LHCN-M2 (cell line): ENCODE measurements at places on chromosomes 2 and 18.

DNA sequence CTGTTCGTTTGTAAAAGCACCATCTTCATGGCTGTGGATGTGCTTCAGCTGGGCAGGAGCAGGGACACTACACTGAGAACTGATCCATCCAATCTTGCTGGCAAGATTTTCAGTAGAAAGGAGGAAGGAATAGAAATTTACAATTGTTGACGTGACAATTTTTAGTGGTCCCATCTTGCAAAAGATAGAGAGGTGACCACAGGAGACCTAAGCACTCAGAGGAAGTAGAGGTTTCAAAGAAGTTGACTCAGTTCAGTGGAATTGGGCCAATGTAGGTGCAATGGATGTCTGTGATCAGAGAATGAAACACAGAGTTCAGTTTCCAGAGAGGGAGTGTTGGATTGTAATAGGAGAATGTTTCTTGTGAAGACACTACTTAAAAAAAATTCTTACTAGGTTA is 1.4 kb downstream of the UGT1A5 start:
- DNase-seq: no peak

- DNase-seq: no peak
Measured at GRCh38 chr2:158130832-158131473, 29.3 kb downstream of the UPP2 start.

GRCh38 chr2:68909793-68910674 is 38.8 kb upstream of the BMP10 start:
- peak; percentile 55 for DNase-seq

GRCh38 chr2:129923265-129924091 is 56.0 kb upstream of the RAB6C start:
- peak; percentile 0 for DNase-seq

- DNase-seq: peak; percentile 31
Measured at GRCh38 chr2:44351676-44352075, 9.6 kb downstream of the PREPL start.

- DNase-seq: peak; percentile 25
Measured at GRCh38 chr2:10404324-10405143, 43.6 kb downstream of the ODC1 start.

DNA sequence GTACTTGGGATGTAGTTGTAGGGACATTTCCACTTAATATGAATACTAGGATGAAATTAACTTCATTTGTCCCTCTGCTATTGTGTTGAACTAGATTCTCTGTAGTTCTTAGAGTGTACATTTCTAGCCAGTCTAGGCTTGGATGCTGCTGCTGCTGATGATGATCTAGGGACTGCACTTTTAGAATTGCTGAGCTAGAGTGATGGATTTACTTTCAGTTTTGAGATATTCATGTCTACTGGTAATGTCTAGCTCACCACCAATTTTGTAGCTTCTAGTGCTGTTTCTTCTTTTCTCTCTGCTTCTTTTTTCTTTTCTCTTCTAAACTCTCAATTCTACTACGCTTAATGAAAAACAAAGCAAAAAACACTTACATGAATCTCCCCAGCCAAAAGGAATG is 49.4 kb downstream of the MRPS9 start:
- DNase-seq: no peak

- no peak for DNase-seq
Measured at GRCh38 chr2:226655871-226656270, 143.7 kb downstream of the IRS1 start.

GRCh38 chr2:113915082-113915819 is 25.4 kb downstream of the ACTR3 start:
- DNase-seq: no peak

- DNase-seq: no peak
Measured at GRCh38 chr2:120661551-120661950, 74.1 kb upstream of the GLI2 start.

GRCh38 chr18:57437766-57438671 is 2.8 kb downstream of the ONECUT2 start:
- DNase-seq: peak; percentile 49

DNA sequence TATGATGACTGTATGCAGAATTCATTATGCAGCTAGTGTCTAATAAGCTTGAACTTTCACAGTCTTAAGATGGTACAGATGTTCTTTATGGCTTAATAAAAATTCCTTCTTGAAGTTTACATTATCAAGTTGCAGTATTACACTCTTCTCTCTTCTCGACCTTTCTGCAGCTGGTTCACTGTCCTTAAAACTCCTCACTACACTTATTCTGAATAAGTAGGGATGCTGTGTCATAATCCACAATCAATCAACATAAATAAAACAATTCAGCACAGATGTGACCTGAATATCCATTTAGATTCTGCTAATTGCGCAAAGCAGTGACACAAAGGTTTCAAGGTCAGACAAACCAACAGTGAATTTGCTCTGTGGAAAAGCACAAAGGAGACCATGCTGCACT is 356.8 kb downstream of the SUCLG1 start:
- DNase-seq: no peak

GRCh38 chr2:237695201-237695780 is 67.9 kb downstream of the LRRFIP1 start:
- DNase-seq: peak; percentile 89

GRCh38 chr18:46555724-46556123 is 101.3 kb downstream of the LOXHD1 start:
- peak; percentile 20 for DNase-seq

DNA sequence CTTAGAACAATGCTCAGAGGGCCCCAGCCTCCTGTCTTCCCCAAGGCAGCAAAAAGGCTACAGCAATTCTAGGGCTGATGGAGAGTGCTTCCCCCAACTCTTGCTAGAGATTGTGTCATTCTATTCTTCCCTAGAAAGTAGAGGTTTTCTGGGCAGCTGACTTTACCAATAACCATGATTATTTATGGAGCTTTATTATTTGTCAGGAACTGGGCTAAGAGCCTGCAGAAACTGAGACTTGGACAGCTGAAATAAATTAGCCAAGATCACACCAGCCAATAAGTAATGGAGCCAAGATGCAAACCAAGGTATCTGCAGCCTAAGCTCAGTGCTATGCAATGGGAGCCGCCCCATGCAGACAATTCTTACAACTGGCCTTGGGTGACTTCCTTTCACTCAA is 84.8 kb downstream of the CCBE1 start:
- peak; percentile 56 for DNase-seq

DNA sequence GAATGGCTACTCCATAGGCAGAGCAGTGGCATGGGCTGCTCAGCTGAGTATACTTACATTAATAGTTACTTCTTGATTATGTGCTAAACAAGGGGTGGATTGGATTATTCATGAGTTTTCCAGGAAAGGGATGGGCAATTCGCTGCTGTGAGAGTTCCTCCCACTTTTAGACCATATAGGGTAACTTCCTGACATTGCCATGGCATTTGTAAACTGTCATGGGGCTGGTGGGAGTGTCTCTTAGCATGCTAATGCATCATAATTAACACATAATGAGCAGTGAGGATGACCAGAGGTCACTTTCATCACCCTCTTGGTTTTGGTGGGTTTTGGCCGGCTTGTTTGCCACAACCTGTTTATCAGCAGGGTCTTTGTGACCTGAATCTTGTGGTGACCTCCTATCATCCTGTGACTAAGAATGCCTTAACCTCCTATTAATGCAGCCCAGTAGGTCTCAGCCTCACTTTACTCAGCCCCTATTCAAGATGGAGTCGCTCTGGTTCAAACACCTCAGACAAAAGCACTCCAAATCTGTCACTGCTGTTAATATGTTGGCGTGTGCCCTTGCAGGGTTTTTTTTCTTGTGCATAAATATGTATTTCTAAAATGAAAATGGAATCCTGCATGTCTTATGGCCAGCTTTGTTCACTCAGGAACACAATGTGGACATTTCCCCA is 56.0 kb downstream of the CYBRD1 start:
- DNase-seq: no peak

GRCh38 chr2:128301501-128301966 is 17.1 kb downstream of the HS6ST1 start:
- DNase-seq: peak; percentile 88

GRCh38 chr2:226618875-226619605 is 180.6 kb downstream of the IRS1 start:
- peak; percentile 31 for DNase-seq
